NAMALWA (cell line): ENCODE measurements at places on chromosomes 1 and 21.

DNA sequence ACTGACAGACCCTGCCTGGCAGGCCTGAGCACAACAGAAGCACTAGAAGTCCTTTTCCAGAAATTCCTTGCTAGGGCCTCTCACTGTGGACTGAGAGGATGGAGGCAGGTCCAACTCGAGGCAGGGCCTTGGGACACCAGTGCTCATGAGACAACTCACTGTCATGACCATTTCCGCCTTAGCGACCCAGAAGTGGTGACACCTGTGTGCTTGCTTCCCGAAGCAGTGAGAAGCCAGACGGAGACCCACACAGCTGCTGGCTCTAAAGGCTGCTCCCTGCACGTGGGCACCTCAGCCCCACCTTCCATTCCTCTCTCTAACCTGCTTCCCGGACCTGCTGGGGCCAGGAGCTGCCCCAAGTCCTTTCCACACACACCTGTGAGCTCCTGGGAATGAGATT, 33.0 kb downstream of the KCNC4 start:
- DNase-seq, result peak; percentile 49

- DNase-seq, result no peak
Observed at GRCh38 chr1:112383759-112384370, 12.1 kb upstream of the CTTNBP2NL start.

DNA sequence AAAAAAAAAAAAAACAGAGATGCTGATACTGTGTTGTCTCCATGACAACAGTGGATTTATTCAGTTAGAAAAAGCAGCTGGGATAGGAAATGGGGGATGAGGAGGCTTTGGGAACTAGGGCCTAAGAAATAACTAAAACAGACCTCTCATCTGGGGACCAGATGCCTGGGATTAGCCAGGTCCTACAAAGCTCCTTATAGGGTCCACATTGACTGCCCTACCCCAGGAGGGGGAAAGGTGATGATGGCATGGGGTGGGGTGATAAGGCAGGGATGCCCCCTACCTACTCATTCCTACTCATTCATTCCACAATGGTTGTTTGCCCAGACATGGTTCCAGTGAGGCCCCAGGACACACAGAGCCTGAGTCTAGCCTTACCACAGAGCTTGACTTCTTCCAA, 131.2 kb downstream of the PLXNA2 start:
- no peak for DNase-seq

DNA sequence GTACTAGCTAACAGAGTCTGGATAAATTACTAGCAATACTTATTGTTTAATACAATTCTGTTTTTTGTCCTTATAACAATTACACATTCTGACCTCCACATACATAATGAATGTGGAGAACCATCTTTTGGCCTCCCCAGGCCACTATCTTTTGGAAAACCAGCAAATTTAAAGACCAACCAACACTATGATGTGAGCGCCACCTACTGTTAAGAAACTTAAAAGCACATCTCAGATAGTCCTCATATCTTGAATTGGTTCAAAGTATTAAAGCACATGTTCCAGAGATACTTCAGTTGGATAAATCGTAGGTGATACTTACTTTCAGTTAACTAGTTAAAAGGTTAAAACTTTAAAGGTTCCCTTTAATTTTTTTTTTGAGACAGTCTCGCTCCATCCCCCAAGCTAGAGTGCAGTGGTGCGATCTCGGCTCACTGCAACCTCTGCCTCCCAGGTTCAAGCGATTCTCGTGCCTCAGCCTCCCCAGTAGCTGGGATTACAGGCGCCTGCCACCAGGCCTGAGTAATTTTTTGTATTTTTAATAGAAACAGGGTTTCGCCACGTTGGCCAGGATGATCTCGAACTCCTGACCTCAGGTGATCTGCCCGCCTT, 29.3 kb upstream of the USP1 start:
- peak; percentile 74 for DNase-seq

DNA sequence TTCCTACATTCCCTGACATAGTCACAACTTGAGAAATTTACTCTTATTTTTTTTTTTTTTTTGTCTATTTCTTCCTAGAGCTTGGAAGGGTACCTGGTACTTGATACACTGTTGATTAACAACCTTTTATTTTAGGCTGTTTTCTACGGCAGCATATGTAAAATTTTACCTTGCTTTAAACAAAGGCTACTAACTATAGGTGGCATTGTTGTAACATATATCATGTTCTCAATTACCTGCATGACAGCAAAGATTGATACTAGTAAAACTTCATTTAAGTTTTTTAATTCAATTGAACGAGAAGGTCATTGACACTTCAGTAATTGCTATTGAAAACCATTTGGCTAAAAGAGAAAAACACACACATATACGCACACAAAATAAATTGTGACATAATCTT, 238.3 kb upstream of the ESRRG start:
- DNase-seq, result no peak

GRCh38 chr1:155650231-155650757, 38.3 kb downstream of the YY1AP1 start:
- DNase-seq, result no peak

DNA sequence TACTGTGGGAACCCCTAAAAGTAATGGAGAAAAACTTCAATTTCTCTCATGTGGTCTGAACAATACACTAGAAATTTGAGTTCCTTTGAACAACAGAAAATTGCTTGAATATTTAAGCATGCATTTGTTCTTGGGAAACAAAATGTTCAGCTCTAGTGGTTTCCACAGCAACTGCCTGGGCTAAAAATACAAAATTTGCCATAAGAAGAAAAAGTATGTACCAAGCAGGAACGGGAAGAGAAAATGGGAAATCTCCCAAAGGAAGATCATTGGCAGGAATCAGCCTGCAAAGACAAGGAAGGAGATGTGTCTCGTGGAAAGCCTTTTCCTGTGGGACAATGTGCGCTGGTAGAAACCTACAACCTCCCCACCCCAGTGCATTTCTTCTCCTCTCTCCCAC, 119.0 kb upstream of the DPT start:
- DNase-seq, result no peak

DNA sequence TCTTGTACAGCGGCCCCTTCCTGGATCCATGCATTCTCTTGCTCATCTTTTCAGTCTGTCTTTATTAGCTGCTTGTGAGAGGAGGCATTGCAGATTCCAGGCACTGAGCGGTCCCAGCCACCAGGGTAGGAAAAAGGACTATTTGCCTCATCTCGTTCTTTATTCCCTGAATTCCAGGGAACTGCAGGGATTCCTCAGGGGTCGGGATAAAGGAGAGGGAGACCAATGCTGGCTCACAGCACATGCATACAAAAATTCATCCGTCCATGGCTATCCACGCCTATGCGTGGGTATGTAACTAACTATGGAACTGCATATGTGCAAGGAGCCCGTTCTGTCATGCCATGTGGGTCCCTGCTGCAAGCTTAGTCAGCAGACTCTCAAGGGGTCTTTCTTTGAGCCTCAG, 879 bp upstream of the PLPPR5 start:
- no peak for DNase-seq

DNA sequence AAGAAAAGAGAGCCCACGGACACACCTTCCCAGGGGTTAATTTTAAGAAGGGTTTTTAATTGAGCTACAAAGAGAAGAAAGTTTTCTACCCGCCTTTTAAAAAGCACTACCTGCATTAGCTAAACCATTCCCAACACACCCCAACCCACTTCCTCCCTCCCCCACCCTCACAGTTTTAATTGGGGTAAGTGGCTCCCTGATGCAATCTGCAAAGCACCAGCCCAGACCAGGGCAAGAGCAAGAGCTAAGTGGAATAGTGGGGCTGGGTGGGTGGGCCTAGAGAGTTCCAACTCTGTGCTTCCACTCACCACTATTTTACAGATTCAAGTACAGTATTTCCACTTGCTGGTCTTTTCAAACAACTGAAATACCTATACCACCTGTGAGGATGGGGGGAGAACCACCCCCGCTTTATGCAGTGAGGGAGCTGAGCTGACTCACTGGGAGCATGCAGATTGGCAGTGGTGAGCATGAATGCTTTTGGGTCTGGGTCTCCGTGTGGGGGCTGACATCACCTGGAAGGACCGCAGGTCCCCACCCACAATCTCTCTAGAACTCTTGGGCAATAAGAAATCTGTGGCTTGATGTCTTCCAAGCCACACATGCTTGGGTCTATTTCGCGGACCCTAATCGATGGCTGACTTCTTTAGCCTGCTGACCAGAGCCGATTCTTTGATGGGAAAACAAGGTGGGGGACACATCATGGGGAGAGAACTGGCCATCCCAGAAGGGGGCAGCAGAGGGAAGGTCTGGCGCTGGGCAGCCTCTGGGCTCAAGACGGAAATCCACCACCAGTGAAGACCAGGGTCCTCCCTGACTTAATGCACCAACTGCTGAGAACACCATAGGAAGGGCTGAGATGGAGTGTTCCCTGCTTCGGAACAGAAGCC, 95.5 kb downstream of the SSBP3 start:
- peak; percentile 9 for DNase-seq

DNA sequence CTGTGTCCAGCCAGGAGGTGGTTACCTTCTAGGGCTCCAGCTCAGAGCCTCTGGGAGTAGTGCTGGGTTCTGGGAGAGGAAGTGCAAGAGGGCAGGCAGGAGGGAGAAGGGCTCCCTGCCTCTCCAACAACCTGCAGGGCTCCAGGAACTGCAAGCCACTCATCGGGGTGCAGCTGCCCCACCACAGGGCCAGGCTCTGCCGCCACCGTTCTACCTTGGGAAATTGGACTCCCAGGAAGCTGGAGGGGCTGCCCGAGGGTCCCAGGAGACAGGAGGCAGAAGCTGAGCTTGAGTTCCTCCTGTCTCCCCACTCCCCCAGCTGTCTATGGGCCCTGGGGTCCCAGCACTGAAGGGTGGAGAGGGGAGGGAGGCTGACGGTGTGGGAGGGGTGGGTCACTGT, 7.4 kb upstream of the PRDM16 start:
- DNase-seq, result no peak

GRCh38 chr1:58979677-58980076, 195.8 kb upstream of the JUN start:
- DNase-seq, result no peak

- no peak for DNase-seq
Observed at GRCh38 chr1:225483818-225484656, 56.2 kb upstream of the LBR start.

DNA sequence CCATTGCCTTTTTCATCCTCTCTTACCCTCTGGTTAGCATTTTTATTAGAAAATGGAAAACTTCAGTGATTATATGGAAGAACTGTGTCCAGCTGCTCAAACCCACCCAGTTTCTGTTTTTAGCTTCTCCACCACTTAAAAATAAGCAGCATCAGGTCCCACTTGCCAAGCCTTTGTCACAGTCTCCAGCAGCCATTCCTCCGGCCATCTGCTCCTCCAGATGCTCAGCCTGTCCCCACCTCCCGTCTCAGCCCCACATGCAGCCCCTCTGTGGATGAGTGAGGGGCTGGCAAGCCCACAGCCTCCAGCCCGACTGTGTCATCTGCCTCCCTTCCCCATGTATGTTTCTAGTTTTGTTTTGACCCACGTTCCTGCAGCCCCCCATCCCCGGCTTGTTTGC, 289.7 kb downstream of the HHAT start:
- no peak for DNase-seq

GRCh38 chr21:25373126-25374082, 233.9 kb downstream of the MRPL39 start:
- DNase-seq, result no peak

DNA sequence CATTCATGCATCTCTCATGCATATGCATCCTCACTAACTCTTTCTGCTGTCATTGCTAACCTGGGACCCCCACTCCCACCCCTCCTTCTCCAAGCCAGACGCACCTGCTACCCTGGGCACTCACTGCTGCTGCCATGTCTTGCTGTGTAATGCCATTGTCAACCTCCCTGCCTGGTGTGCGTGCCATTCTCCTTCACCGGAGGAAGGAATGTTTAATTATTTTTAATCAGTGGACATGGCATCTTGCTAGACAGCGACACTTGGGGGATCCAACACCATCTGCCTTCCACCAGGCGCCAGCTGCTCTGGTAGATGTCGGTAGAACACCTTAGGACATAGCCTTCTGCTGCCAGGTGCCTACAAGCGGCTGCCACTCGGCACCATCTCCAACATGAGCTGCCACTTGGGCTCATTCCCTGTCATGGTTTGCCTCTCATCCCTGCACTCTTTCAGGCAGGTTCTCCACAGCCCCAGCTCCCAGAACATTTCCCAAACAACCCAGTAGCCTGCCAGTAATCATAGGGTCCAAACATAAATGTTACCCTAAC, 306.9 kb downstream of the TTLL7 start:
- no peak for DNase-seq

DNA sequence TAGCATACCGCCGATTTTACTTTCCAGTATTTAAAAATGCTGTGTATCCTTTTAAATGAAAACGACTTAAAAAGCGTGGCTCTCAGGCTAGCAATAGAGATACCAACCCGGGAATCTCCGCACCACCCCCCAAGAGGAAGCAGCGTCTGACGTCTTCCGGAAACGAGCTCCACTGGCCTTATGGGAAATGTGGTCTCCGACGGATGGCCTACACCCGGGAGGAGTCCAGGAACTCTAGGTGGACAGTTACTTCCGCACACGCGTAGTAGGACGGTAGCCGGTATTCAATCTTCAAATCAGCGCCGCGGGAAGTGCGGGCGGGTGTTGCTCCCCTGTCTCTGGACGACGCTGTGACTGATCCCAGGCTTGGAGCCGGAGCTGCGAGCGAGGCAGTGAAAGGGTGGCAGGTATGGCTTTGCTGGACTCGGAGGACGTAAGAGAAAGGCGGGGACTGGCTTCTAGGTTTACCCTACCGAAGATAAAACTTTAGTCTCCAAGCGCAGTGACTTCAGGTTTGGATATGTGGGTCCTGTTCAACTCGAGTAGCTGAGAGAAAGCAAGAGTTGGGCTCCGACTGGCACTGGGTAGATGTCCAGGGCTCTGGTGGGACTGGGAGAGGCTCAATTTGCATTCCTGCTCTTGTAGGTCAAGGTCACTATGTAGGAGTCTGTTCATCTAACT, at the start of gene ZNF684:
TSS of gene ZNF684 (plus strand) at position 257 of the 681 bp plus-strand sequence. CDS start 1,530 bp downstream, outside the sequence.
- DNase-seq, result peak; percentile 92

DNA sequence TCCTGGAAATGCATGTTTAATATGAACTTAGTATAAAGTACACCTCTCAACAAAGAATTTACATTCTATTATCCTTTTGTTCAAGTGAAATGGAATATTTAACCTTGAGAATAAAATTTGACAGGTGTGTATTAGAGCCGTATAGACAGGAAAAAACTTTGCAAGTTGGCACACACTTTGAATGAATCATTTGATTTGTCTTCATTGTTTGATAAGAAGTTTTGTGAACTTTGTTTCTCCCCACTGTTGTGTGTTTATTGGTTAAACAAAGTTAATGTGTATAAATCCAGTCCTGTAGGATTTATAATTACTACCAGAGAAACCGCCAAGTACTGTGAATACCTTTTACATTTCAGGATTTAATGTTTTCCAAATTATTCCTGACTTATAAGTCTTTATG, 2.0 kb downstream of the SYDE2 start:
- peak; percentile 11 for DNase-seq
